Activated CD4-positive, alpha-beta T cell treated with anti-CD3 and anti-CD28 coated beads for 36 hours (primary cell): ENCODE measurements at places on chromosomes 1 and 21. TPM values are rescaled to one million over a fixed set of nuclear protein-coding genes. Genes with fewer than 3 reads are reported as not detected.
A peak's percentile ranks its signal among the peaks of the same experiment; 100 is the strongest.

DNA sequence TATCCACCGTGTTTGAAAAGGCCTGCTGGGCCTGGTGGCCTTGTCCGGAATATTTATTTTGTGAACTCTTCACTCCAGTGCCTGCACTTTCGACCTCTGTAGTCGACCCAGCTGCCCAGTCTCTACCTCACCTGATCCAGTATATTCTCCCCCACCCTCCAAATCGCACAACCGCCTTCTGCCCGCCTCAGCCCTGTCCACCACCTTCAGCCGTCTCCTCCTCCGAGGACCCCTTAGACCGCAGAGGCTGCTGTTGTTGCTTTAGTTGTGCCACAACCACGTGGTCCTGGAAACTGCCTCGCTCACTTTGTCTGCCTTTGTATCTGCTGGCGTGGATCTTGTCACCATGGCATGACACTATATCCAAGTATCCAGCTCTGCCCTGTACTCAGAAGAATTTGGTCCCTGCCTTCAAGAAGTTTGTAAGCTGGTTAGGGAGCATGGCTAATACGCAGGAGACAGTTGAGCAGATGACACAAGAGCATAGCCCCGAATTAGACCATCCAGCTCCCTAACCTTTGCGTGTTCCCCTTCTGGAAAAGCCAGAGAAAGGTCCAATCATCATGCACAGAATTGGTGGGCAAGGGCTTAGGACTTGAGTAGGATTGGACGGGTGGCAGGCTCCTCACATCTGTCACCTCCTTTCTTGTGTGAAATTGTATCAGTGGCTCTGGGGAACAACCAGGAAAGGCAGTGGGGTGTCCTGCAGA lies 1.5 kb downstream of the PHGDH start:
- peaks cover 30% of the 10 kb centered on the region for H3K4me1 ChIP-seq
- DNase-seq, result peak; percentile 19
- H3K27me3 ChIP-seq, result peaks cover 9% of the 10 kb centered on the region

S100A7 gene
- total RNA-seq, result not detected

SYT14 gene
- not detected for total RNA-seq

DNA sequence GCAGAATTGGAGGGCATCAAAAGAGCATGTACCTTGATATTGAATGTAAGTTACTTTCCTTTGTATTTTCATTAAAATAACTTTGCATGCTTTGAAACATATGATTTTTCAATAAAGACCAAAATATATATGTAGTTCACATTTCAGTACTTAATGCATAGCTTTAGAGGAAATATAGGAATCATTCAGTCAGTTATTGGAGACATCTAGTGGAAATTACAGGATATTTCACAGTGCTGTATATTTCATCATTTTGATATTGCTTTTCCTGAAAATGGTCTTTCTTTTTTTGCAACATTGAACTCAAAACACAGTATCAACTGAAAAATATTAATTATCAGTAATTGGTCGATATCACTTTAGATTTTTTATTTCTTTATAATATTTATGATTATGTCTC lies 375.8 kb downstream of the NCAM2 start:
- no peak overlapping the region for H3K27ac ChIP-seq
- H3K4me3 ChIP-seq, result no peak overlapping the region
- no peaks in the 10 kb centered on the region for H3K4me1 ChIP-seq
- DNase-seq, result no peak
- H3K36me3 ChIP-seq, result no peaks in the 10 kb centered on the region

GRCh38 chr1:228861832-228862180 lies 126.5 kb downstream of the RHOU start:
- no peak for DNase-seq
- H3K36me3 ChIP-seq, result no peaks in the 10 kb centered on the region
- peaks cover 3% of the 10 kb centered on the region for H3K27me3 ChIP-seq
- no peak overlapping the region for H3K27ac ChIP-seq
- peaks cover 29% of the 10 kb centered on the region for H3K4me1 ChIP-seq

TTLL10 gene
- total RNA-seq, result not detected

ASPM gene
- 49.5 TPM for total RNA-seq

DNA sequence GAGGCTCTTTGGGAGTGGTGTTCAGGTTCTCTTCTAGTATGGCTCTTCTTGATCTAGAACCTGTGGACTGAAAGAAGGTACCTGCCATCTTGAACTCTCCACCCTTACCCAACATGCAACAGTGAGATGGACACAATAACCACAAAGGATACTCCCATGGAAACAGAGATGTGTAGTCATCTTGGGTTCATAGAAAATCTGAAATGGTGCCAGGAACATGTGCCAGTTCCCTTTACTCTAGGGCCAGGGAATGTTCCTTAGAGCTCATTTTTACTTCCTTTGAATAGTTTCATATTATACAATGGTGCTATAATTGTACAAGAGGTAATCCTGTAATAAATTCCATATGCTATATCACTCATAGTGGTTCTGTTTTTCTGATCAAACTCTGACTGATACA lies 13.2 kb upstream of the SCYL3 start:
- no peak overlapping the region for H3K27ac ChIP-seq
- no peaks in the 10 kb centered on the region for H3K36me3 ChIP-seq
- H3K4me1 ChIP-seq, result peaks cover 25% of the 10 kb centered on the region

CLDN19 gene
- total RNA-seq, result not detected

- H3K4me3 ChIP-seq, result no peak overlapping the region
- H3K4me1 ChIP-seq, result no peaks in the 10 kb centered on the region
- no peak overlapping the region for H3K27ac ChIP-seq
- H3K36me3 ChIP-seq, result no peaks in the 10 kb centered on the region
Observed at GRCh38 chr21:46039891-46040660, 57.8 kb upstream of the COL6A2 start.

KRTAP13-2 gene
- total RNA-seq, result not detected

GRCh38 chr1:52792036-52792435 lies 50.5 kb upstream of the ZYG11A start:
- H3K4me1 ChIP-seq, result no peaks in the 10 kb centered on the region
- H3K4me3 ChIP-seq, result no peak overlapping the region
- DNase-seq, result no peak
- H3K36me3 ChIP-seq, result peaks cover 15% of the 10 kb centered on the region

ST6GALNAC5 gene
- not detected for total RNA-seq

CRP gene
- total RNA-seq, result not detected

- peaks cover 10% of the 10 kb centered on the region for H3K27me3 ChIP-seq
- peak; percentile 51 for DNase-seq
- H3K27ac ChIP-seq, result no peak overlapping the region
- H3K4me3 ChIP-seq, result no peak overlapping the region
- H3K4me1 ChIP-seq, result peaks cover 2% of the 10 kb centered on the region
- H3K36me3 ChIP-seq, result no peaks in the 10 kb centered on the region
Observed at GRCh38 chr1:8015036-8015808, 10.9 kb downstream of the ERRFI1 start.

INKA2 gene
- total RNA-seq, result 0.25 TPM

DNA sequence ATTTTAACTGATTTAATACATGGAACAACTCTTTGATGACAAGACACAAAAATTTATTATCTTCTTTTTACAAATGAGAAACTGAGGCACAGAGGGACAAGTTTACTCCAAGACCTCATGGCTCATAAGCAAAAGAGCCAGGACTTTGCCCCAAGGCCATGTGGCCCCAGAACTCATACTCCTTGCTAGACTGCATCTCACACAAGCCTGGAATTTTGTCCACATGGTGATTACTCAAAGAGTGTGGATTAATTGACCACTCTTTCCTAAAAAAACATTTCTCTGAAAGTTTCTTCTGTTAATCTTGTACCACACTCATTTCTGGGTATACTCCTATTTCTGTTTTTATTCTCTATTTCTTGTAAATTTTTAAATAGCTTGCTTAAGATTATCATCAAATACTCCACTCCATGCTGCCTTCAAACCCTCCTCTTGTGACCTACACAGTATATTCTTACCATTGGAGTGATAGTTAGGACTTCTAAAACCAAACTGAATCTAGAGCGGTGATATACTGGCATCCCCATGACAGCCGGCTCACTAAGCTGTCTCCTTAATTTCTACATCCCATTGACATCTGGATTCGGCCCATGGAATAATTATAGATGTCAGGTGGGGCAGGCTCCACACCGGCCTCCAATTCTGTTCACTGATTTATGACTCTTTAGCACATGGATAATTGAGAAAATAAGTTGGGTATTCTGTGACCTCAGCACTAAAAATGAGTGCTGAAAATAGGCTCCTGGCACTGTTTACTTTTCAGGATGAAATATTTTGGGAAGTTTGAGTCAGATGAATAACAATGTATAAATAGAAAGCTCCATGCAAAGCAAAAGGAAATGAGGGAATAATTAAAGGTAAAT lies 16.1 kb downstream of the RGS4 start:
- H3K36me3 ChIP-seq, result no peaks in the 10 kb centered on the region
- no peak overlapping the region for H3K4me3 ChIP-seq
- DNase-seq, result no peak

HORMAD1 gene
- total RNA-seq, result 0.25 TPM

DNA sequence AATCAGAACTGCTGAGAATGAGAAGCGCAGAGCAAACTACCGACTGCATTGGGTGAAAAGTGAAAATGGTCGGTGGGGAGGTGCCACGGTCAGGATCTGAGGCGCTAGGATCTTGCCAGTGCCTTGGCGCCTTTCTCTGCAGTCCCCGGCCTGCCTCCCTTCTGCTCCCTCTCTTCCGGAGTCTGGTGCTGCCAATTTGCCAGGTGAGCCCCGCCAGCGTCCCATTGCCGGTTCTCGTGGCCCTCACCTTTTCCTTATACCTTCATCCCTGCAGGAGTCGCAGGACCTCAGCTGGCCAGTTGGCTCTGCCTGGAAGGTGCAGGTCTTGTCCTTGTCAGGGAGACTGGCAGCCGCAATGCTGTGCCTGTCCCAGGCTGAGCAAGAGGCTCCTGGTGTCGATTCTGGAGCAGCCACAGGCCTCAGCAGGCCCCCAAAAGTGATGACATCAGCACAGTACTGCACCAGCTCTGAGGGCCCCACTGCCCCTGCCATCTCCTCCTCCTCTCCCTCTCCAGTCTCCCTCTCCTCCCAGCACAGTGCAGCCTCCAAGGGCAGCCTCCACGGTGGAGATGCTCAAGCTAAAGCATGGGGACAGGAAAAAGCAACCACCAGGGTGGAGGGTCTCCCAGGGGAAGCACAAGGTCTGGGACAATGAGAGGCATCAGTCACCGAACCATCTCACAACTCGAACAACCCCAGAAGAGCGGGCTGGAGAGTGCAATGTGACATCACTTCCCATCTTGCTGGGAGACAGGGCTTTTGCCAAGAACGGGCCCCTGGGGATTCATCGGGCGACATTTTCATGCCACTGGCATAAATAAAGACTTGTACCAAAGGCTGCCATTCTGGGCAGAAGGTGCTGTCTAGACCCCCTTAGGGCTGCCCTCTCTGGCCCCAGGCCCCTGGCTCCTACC lies 37.1 kb upstream of the H6PD start:
- no peak overlapping the region for H3K27ac ChIP-seq
- DNase-seq, result no peak
- H3K4me1 ChIP-seq, result peaks cover 28% of the 10 kb centered on the region
- H3K36me3 ChIP-seq, result no peaks in the 10 kb centered on the region
- H3K27me3 ChIP-seq, result peaks cover 52% of the 10 kb centered on the region

LCE1E gene
- total RNA-seq, result not detected

DNA sequence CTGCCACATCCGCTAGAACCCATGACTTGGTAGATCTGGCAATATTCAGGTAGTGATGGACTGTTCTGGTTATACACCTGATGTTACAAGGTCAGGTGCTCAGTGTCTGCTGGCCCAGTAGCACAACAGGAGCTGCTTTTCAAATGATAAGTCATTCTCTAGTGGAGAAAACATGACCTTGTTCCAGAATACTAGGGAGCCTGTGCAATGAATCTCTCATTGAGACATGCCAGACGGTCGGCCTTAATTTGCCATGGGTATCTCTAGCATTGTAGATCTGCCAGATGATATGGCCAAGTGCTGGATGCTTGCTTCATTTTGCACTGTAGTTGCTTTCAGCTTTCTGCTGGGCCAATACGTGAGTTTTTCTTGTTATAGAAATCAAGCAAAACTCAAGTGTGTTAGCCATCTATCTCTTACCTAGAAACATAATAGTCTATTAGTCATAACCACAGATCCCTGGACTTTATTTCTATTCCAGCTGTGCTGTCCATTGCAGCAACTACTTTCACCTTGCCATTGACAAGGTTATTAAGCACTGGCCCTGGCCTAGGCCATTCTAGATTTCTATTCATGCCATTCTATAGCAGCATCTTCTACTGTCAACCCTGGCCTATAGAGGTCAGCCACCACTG lies 13.9 kb upstream of the CENPF start:
- no peaks in the 10 kb centered on the region for H3K36me3 ChIP-seq
- H3K4me3 ChIP-seq, result no peak overlapping the region
- peaks cover 4% of the 10 kb centered on the region for H3K27me3 ChIP-seq

- no peaks in the 10 kb centered on the region for H3K36me3 ChIP-seq
- no peaks in the 10 kb centered on the region for H3K27me3 ChIP-seq
- H3K27ac ChIP-seq, result no peak overlapping the region
- peaks cover 4% of the 10 kb centered on the region for H3K4me1 ChIP-seq
Observed at GRCh38 chr21:46149205-46149901, 6.0 kb downstream of the FTCD start.

TTC22 gene
- 4.2 TPM for total RNA-seq

DNA sequence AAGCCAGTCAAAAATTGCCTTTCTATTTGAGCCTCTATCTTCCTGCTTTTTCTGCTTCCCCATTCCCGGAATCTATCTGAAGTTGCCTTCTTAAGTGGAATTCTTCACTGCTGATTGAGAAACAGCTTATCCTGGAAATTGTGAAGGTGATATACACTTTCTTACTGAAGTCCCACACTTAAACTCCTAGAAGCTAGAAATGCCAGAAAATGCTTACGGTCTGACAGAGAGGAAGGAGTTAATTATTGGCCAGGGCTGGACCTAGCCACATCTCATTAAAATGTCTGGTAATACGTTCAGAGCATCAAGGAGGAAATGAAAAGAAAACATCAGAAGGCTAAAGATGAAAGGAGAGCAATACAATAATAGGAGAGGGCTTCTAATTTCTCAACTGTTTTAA lies 292.5 kb upstream of the SNX7 start:
- no peak overlapping the region for H3K27ac ChIP-seq
- no peaks in the 10 kb centered on the region for H3K36me3 ChIP-seq
- DNase-seq, result no peak
- no peak overlapping the region for H3K4me3 ChIP-seq
- H3K27me3 ChIP-seq, result peaks cover 3% of the 10 kb centered on the region
- no peaks in the 10 kb centered on the region for H3K4me1 ChIP-seq

DNA sequence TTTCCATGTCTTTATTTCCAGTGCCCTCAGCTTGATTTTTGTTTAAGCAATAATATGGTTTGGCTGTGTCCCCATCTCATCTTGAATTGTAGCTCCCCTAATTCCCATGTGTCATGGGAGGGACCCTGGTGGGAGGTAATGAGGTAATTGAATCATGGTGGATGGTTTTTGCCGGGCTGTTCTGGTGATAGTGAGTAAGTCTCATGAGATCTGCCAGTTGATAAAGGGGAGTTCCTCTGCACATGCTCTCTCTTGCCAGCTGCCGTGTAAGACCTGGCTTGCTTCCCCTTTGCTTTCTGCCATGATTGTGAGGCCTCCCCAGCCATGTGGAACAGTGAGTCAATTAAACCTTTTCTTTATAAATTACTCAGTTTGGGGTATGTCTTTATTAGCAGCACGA lies 559.6 kb upstream of the ADAMTS5 start:
- H3K27me3 ChIP-seq, result no peaks in the 10 kb centered on the region
- no peak for DNase-seq
- H3K4me3 ChIP-seq, result no peak overlapping the region
- H3K27ac ChIP-seq, result no peak overlapping the region

- H3K4me3 ChIP-seq, result no peak overlapping the region
- H3K4me1 ChIP-seq, result peaks cover 14% of the 10 kb centered on the region
- H3K27me3 ChIP-seq, result no peaks in the 10 kb centered on the region
- peak; percentile 8 for DNase-seq
Observed at GRCh38 chr1:228150461-228151179, 890 bp downstream of the GJC2 start.
